ENCODE measurements at places on chromosomes 16 and 17.
A peak's percentile ranks its signal among the peaks of the same experiment; 100 is the strongest.

DNA sequence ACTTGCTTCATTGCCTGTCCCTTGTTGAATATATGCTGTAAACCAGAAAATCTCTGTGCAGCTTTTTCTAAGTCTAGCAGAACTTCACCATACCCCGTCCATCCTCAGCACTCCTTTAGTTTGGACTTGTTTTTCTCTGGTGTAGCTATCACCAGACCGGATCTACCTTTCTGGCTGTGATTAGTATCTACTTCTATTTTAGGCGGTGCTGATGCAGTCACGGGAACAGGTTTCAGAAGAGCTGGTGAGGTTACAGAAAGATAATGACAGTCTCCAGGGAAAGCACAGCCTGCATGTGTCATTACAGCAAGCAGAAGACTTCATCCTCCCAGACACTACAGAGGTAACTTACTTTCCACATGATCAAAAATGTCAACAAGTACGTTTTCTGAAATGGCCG lies 46.4 kb downstream of the NUP88 start:
- DNase-seq, result no peak

GRCh38 chr17:4678448-4679026 lies 25.4 kb downstream of the PELP1 start:
- DNase-seq, result peak; percentile 49

- DNase-seq, result no peak
Observed at GRCh38 chr17:40073454-40074174, 10.8 kb downstream of the THRA start.

- DNase-seq, result peak; percentile 79
Observed at GRCh38 chr16:68445458-68445857, 2.9 kb downstream of the SMPD3 start.

GRCh38 chr17:76414334-76415295 lies 30.2 kb downstream of the SPHK1 start:
- DNase-seq, result peak; percentile 72

DNA sequence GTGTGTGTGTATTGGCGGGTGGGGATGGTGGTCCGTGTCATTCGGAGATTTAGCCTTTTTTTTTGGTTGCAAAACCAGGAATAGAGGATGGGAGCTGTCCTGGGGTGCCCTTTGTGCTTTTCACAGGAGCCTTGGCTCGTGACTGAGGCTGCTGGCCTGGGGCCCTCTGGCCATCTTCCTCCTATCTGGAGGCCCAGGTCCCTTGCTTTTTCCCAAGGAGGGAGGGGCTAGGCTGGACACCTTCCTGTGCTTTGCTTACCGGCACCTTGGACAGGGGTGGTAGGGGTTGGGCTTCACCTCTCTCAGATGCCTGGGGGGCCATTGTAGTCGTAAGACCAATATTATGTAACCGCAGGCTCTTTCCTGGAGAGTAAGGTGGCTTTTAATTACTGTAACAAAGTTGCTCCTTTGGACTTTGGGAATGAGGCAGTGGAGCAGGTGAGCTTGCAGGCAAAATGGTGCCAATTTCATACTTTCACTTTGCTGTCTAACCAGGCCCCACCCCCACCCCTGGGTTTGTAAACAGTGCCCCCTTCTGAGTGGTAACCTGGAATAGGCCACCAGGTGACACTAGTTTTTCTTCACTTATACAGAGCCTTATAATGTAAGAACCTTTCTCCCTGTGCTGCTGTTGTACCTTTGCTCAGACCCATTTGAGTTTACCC lies 1.2 kb downstream of the DYNLL2 start:
- peak; percentile 22 for DNase-seq

DNA sequence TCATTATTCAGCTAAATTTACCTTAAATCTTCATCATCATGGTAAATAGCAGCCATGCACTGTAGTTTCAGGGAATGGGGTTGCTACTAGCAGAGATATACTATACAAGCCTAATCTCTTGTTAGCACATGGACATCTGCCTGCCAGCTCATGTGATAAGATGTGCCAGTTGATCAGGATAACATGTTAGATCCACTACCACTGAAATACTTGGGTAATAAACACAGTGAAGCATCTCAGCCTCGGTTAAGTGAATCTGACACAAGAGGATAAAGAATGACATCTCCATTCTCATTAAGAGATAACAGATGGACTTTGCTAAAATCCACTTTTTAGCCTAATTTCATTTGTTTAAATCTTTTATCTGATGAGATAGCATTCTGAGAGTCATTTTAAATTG lies 256.1 kb downstream of the CDH8 start:
- peak; percentile 77 for DNase-seq

- DNase-seq, result no peak
Observed at GRCh38 chr17:12055889-12056288, 35.2 kb downstream of the MAP2K4 start.

DNA sequence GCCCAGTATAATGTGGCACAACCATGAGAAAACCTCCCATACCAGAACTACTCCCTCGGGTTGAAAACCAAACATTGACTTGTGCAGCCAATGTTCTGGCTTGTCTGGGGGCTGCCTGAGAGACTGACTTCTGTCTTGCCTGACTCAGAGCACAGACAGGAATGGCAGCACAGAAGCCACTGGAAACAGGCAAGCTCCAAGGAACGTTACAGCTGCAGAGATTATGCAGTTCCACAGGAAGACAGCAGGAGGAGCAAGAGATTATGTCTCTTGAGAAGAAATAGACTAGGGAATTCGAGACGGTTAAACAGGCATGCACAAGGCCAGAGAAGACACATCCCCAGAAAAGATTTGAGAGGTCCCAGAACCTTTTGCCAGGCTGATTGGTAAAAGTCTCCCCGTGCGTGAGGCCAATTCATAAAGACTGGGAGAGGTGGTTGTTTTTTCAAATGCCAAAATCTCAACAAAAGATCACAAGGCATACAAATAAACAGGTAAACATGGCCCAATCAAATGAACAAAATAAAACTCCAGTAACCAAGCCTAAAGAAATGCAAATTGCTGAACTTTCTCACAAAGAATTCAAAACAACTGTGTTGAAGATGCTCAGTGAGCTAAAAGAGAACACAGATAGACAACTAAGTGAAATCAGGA lies 90.6 kb upstream of the CDH5 start:
- DNase-seq, result peak; percentile 71

GRCh38 chr17:47621293-47622179 lies 28.2 kb upstream of the KPNB1 start:
- no peak for DNase-seq

GRCh38 chr17:41710472-41711090 lies 1.6 kb upstream of the GAST start:
- DNase-seq, result peak; percentile 74

DNA sequence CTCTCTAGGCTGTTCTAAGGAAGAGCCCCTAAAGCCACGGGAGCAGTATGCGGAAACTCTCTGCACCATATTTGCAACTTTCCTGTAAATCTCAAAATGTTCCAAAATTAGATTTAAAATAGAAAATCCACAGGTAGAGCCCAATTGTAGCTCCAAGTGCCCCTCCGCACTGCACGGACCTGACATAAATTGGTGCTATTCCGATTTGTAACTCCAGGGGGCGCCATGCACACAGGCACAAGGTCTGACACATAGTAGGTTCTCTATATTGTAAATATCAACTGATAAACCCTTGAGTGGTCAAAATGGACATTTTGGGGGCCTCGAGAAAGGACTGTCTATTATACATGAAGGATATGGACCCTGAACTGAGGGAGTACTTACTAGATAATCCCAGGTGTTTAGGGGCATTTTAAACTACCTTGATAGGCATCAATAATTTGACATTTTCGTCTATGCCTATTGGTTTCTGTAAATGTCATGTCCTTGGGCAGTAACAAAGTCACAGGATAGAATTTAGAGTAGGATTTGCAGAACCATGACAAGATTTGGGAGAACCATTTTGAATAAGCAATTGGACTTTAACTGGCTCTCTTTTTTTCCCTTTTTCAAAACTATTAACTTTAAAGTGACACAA lies 36.6 kb upstream of the TMEM132E start:
- no peak for DNase-seq

- no peak for DNase-seq
Observed at GRCh38 chr16:1525871-1526607, 7.4 kb upstream of the TMEM204 start.

GRCh38 chr17:39174920-39175694 lies 9.1 kb upstream of the ARL5C start:
- peak; percentile 68 for DNase-seq

- no peak for DNase-seq
Observed at GRCh38 chr17:68657576-68657975, 56.4 kb upstream of the FAM20A start.

- no peak for DNase-seq
Observed at GRCh38 chr17:78022425-78022824, 63.9 kb downstream of the TNRC6C start.

DNA sequence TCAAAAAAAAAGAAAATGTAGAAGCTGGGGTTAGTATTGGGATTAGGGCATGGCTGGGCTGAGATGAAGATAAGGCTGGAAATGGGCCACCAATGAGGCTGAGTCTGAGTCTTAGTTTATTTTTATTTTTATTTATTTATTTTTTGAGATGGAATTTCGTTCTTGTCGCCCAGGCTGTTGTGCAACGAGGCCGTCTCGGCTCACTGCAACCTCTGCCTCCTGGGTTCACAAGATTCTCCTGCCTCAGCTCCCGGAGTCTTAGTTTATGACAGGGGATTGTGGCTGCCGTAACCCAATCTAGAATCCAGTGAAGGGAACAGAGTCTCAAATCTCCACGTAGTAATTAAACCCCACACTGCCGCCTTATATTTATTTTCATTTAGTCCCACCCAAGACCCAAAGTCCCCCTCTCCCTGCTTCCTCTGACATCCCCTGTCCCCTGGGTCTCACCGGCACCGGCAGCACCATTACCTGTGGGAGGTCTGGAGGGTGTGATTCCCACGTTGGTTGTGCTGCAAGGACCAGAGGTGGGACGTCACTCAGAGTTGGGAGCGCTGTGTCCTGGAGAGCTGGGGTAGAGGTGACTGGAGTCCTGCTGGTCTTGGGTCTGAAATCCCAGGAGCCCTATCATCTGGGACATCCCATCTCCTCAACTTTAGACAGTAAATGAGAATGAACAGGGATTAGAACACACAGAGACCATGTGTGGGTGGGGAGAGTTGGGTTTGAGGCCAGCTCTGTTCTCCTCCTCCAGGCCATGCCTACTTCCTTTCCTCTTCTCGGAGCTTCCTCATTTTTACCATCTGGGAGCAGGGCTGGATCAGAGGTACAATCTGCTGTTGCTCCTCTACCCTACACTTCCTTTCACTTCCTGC lies at the start of gene CLEC10A:
CLEC10A (minus strand) TSS at position 671 of the 875 bp plus-strand sequence. CDS start 1,439 bp downstream, outside the sequence.
- DNase-seq, result no peak

- DNase-seq, result no peak
Observed at GRCh38 chr17:279776-280175, 72.8 kb downstream of the RPH3AL start.

GRCh38 chr16:67216612-67217490 lies 10.1 kb upstream of the TMEM208 start:
- no peak for DNase-seq

- DNase-seq, result no peak
Observed at GRCh38 chr17:3865176-3865575, 19.1 kb upstream of the NCBP3 start.

DNA sequence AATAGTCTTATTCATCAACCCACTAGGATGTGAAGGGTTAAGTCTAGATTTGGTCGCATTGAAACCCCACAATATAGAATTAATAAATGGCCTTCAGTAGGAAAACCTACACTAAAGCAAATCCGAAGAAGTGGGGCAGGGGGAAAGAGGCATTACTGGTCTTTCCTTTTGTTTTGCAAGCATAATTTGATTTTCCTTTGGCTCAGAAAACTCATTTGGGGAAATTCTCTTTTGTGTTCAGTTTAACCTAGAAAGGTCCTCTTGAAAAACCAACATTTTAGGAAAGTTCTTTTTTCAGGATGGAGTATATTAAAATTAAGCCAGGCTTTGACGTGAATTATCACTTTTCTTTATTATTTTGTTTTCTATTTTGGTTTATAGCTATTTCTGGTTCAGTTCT lies 31.7 kb downstream of the ERCC4 start:
- no peak for DNase-seq

GRCh38 chr17:61233991-61234750 lies 165.5 kb upstream of the TBX2 start:
- no peak for DNase-seq

DNA sequence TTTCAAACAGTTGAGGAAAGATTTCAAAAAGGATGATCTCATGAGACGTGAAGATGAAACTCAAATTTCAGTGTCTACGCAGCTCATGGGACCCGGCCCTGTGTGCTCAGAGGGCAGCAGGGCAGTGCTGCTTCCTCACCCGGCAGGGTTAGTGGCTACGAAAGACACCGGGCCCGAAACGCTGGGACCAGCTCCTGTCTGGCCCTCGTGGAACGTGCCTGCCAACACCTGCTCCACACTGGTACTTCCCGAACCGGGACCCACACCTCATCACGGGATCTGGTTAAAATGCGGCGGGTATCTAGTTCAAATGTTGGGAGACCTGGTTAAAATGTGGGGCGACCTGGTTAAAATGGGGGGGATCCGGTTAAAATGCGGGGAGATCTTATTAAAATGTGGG lies 18.7 kb downstream of the DNASE1 start:
- no peak for DNase-seq

- DNase-seq, result no peak
Observed at GRCh38 chr16:10617662-10618420, 37.4 kb upstream of the EMP2 start.

- DNase-seq, result no peak
Observed at GRCh38 chr16:50338371-50339231, 30.2 kb downstream of the BRD7 start.

GRCh38 chr17:20171741-20172365 lies 162.7 kb downstream of the SPECC1 start:
- DNase-seq, result no peak

DNA sequence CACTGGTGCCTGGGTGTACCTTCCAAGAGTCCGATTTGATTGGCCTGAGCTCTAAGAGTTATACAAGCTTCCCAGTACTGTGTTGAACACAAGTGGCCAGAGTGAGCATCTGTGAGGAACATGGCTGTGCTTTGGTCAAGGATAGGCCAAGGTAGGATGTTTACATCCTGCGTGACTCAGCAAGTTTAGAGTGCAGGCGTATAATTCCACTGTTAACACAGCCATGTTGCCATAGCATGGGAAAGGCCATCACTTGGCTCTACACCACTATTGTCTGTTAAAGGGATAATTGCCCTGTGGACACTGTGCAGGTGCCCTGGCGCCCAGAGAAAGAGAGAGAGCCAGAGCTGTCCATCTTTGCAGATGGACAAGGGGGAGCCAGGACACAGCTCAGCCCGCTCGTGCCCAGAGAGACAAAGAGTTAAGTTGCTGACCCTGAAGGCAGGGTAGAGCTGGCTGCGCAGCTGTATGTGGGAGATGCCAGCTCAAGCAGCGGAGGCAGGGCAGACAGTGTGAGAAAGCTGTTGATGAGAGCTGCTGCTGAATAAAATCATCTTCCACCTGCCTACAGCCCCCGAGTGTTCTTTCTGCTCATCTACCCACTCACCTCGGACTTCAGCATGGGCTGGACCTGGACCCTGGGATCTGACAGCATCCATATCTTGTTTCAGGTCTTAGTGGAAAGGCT lies 11.7 kb downstream of the CFAP52 start:
- DNase-seq, result no peak

Data from SK-N-DZ (cell line).